Vagina (tissue), 2 donors: ENCODE measurements at places on chromosomes 2 and 18.
A peak's percentile ranks its signal among the peaks of the same experiment; 100 is the strongest.

DNA sequence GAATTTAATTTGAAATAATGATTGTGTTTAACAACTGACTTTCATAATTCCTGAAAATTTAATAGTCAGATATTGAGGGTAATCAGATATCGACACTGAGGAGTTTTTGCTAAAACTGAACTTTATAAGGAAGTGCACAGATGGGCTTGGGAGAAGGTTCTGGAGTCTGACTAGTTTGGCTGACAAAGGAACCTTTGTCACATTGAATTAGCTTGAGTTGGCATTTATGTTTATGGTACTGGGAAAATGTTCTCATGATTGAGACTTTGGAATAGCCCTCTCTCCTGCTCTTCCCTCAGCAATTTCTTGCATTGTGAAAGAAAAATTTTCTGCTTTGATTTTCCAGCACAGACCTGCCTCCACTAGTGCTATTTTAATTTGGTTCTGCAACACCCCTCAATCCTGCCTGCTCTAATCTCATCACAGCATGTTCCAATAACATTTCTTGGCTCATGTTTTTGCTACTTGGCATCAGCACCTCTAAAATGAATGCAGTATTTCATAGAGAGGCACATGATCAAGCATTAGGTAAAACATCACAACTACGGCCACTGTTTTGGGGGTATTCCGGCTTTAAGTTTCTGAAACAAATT is 133.9 kb upstream of the FSHR start:
- DNase-seq: no peak

DNA sequence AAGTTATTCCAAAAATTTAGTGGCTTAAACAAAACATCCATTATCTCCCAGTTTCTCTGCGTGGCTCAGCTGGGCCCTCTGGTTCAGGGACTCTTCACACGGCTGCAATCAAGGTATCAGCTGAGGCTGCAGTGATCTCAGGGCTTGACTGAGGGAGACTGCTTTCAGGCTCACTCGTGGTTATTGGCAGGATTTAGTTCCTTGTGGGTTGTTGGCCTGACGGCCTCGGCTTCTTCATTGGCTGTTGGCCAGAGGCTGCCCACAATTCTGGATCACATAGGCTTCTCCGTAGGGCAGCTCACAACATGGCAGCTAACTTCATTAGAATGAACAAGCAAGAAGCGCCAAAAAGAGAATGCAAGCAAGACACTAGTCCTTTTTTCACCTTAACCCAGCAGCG is 90.1 kb downstream of the ABI2 start:
- DNase-seq: no peak

- DNase-seq: no peak
Measured at GRCh38 chr18:37667836-37668235, 102.2 kb upstream of the CELF4 start.

DNA sequence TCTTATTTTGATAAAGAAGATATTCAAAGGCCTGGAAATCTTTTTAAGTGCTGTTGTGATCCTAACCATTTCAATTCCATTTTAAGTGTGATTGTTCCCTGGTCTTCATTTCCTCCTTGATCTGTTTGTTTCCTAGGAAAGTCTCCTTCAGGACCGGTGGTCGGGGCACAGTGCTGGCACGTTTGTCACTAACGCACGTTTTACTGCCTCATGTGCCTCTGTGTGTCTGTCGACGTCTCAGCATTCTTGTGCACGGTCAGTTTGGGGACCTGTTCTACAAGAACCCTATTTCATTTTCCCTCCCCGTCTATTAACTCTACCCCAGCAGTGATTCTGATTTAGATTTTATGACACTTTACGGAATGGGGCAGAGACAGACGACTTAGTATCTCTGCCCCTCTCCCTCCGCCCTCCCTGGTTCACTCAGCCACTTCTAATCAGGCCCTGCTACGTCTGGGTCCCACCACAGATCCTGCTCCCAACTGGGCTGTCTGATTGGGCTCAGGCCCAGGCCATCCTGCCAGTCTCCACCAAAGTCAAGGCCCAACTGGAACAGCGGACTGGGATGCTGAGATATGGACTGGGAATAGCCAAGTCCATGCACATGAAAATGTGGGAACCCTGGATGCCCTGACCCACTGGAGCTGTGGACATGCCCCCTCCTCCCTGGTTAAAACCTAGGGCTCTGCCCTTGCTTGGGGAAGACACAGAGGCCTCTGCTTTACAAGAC is 95.6 kb downstream of the TWIST2 start:
- DNase-seq: peak; percentile 69

DNA sequence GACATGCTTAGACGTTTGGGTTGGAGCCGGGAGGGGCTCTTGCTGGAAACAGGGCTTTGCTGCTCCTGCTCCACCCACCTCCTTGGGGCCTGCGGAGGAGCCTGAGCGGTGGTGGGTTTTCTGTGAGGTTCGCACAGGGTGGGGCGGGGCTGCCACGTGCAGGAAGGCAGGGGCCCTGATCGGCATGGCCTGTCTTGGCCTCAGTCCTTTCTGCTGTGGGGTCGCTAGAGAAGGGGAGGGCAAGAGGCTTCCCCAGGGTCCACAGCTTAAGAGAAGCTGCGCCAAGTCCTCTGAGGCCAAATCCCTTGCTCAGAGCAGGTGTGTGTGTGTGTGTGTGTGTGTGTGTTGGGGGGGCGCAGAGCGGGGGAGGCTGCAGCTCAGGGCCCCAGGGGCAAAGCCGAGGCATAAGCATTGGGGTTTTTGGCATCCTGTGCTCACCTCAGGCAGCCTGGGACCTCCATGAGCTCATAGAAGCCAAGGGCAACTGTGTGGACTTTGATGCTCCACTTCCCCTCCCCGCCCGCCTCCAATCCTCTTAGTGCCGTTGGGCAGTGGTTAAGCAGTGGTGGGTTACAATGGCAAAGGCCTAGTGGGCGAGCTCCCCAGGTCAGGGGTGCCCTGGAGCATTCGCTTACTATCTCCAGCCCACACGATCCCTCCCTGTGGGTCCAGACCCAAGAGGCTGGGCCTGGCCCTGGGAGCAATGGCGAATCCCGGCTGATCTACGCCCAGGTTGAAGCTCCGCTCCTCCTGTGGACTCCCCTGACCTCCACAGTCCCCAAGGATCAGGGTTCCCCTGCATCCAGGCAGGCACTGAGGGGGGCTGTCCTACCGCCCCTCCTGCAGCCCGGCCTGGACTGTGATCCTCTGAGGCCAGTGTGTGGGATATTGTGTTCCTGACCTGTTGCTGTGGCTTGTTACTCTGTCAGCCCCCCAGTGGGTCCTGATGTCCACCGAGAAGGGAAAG is 28.9 kb downstream of the TOGARAM2 start:
- DNase-seq: no peak

GRCh38 chr18:78908462-78909260 is 71.0 kb upstream of the SALL3 start:
- no peak for DNase-seq

GRCh38 chr2:48395658-48396057 is 134.3 kb upstream of the STON1 start:
- no peak for DNase-seq

DNA sequence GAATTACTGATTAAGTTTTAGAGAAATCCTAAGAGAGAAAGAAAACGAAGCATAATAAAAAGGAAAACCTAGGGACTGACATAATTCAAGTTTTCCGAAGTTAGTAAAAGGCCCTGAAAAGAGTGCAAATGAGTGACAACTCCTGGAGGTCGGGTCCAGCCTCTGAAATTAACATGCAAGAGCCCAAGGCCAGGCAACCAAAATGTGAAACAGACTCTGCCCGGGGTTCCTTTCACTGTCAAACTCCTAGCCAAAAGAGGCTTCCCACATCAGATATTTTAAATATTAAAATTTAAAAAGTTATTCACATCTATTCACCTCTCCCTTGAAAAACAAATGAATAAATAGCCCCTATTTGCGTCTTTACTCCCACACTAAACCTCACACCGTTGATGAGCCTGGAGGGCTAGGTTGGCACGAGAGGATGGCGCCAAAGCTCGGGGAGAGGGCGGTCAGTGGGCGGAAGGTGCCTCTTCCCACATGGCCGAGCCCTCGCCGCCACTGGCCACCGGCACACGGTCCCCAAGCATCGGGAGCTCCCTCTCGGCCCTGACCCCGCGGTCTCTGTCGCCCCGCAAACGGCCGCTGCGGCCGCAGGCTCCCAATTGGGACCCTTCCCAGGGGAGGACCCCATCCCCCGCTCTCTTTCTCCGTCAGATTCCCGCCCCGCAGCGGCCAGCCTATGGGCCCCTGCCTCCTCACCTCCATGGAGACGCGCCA is 630 bp downstream of the PPM1G start:
- no peak for DNase-seq

GRCh38 chr2:110149330-110150220 is 34.0 kb upstream of the MALL start:
- no peak for DNase-seq

DNA sequence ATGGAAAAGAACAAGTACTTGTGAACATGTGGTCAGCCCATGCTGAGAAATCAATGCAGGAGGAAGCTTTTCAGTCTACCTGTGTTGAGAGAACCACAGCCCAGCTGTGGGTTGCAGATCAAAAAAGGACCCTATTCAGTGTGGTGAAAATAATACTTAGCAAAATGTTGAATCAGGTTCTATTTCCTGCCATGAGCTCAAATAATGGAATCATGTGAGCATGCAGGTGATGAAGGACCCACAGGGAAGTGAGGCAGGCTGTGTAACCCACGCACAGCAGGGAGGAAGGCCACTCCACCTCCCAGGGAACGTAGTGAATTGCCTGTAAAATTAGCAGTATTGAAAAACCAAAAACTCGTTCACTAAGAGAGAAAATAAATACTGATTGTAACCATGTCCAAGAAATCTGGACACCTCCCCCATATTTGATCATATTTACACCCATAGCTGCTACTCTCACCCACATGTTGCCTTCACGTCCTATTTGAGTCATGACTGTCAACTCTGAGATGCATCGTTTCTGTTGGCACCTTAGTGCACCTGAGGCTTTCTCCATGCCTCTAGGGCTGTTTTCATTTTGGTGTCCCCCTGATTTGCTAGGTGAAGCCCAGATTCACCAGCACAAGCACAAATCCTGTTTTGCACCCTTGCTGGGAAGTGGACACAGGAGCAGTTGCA is 20.5 kb upstream of the BCL2L11 start:
- DNase-seq: no peak

- DNase-seq: no peak
Measured at GRCh38 chr2:43609290-43609918, 13.6 kb upstream of the THADA start.

DNA sequence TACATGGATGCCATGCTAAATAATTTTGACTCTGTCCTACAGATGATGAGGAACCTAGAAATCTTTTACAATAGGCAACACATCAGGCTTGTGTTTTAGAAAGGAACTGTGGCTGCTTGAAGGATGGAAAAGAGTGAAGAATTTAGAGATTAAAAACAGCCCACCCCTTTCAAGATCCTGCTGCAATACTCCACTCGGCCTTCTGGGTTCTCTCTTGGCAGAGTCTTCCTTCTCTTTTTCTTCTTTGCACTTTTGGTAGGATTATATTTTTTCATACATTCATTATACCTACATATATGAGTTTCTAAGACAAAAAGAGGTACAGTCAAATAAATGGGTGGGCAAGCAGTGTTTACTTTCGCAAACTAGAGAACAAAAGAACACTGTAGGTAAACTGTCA is 474.3 kb downstream of the ERBB4 start:
- DNase-seq: no peak

- DNase-seq: no peak
Measured at GRCh38 chr2:137892739-137893138, 71.5 kb upstream of the HNMT start.

GRCh38 chr18:3463051-3463450 is 13.1 kb downstream of the TGIF1 start:
- DNase-seq: no peak

DNA sequence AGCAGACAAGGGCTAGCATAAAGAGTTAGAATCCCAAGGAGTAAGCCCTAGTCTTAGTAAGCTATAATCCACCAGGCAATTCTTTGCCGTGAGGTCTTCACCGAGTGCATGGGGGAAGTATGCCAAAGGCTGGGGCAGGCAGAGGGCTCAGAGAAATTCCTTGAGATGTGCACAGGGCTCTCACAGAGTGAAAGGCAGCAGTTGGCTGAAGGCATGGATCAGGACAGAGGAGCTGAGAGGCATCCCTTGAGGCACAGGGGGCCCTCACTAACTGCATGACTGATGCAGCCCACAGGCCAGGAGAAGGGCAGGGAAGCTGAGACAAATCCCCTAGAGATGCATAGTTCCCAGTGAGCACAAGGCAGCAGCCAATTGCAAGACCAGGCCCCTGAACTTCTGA is 34.1 kb downstream of the PTH2R start:
- no peak for DNase-seq

DNA sequence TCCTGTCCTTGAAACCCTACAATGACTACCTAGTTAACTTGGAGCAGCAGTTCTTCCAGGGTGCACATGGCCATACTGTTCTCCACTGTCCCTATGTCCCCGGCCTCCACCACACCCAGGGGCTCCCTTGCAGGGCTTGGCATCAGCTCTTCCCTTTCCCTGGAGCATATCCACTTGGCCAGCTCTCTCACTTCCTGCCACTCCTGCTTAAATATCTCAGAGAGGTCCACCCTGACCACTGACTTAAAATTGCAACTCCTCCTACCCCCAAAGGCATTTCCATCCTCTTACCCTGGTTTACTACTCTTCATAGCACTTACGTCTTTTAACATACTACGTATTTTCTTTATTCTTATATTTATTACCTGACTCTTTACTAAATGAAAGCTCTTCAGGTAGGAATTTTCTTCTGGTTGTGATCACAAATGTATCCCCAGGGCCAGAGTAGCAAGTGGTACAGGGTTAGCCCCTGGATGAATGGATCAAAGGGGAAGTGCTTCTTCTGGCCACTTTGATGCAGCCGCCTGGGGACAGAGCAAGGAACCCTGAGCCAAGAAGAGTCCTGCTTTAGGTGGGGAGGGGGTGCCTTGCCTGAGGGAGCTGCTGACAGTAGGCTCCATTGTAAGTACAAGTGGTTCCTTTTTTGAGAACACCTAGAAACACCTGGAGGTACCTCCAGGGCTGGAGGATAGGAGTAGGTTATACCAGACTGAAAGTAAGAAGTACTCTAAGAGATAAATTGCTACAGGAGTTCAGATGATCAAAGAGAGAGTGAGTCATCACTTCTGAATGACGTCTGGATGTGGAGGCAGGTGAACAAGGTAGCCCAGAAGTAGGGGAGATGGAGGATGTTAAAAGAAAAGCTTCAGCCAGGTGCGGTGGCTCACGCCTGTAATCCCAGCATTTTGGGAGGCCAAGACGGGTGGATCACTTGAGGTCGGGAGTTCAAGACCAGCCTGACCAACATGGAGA is 82.2 kb downstream of the SOCS6 start:
- no peak for DNase-seq

- no peak for DNase-seq
Measured at GRCh38 chr2:232322560-232323327, 55.8 kb upstream of the ALPP start.

DNA sequence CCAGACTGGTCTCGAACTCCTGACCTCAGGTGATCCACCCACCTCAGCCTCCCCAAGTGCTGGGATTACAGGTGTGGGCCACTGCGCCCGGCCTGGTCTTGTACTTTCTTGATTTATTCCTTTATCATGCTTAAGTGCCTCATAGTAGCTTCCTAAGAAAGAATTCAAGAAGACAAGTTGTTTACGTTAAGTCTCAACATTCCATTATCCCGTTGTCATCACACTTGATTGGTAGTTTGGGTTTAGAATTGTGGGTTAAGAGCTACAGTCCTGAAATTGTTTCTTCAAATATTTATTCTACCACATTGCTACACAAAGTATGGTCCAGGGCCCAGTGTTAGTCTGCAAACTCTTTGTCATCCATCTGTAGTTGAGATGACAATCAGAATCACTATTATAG is 194.0 kb downstream of the VWC2L start:
- no peak for DNase-seq
